Posterior cingulate gyrus (tissue), 11 donors: ENCODE measurements at places on chromosomes 12 and 14.
A peak's percentile ranks its signal among the peaks of the same experiment; 100 is the strongest.

GRCh38 chr12:52335598-52336262 is 14.5 kb upstream of the KRT83 start:
- DNase-seq = no peak

- no peak for DNase-seq
Measured at GRCh38 chr12:88067301-88067700, 38.1 kb upstream of the C12orf50 start.

DNA sequence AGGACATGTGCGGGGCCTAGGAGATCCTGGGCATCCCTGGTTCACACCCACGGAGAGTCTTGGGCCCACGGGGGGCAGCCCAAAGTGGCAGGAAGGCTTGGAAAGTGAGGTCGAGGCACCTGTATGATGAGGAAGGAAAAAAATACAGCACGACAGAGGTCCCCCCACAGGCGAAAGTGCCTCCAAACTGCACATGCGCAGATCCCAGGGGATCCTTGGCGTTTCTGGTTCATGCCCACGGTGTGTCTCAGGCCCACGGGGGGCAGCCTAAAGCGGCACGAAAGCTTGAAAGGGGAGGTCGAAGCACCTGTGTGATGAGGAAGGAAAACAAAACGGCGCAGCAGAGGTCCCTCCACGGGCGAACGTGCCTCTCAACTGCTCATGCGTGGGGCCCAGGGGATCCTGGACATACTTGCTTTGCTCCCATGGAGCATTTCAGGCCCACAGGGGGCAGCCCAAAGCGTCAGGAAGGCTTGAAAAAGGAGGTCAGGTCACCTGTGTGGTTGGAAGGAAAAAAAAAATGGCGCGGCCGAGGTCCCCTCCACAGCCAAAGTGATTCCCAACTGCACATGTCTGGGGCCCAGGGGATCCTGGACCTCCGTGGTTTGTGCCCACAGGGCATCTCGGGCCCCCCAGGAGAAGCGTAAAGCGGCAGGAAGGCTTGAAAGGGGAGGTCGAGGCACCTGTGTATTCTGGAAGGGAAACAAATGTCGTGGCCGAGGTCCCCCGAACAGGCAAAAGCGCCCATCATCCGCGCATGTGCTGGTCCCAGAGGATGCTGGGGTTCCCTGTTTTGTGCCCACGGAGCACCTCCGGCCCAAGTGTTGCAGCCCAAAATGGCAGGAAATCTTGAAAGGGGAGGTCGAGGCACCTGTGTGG is 582.6 kb downstream of the ALG10 start:
- no peak for DNase-seq

- peak; percentile 98 for DNase-seq
Measured at GRCh38 chr12:3073438-3074250, 3.5 kb upstream of the TSPAN9 start.

GRCh38 chr12:110689281-110690126 is 589 bp upstream of the HVCN1 start:
- DNase-seq = no peak

DNA sequence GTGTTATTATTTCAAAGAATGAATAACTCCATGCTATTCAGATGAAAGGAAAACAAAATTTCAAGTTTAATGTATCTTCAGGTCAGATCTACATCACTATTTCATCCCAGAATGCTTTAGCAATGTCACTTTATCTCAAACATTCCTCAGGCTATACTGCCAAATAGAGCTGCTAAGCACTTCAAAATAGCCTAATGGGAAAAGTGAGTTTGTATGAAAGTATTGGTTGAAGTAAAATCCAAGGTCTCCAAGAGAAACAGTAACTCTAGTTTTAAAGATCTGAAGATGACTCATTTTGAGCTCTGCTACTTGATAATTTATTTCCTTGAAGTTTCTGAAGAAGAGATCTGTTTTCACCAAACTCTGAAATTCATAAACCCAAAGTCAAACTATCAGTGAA is 466.2 kb upstream of the FOXG1 start:
- no peak for DNase-seq
